ENCODE measurements at places on chromosomes 3 and 15.

- DNase-seq: no peak
These were observed 31.3 kb upstream of the NFKBIZ start for GRCh38 chr3:101817992-101818391.

DNA sequence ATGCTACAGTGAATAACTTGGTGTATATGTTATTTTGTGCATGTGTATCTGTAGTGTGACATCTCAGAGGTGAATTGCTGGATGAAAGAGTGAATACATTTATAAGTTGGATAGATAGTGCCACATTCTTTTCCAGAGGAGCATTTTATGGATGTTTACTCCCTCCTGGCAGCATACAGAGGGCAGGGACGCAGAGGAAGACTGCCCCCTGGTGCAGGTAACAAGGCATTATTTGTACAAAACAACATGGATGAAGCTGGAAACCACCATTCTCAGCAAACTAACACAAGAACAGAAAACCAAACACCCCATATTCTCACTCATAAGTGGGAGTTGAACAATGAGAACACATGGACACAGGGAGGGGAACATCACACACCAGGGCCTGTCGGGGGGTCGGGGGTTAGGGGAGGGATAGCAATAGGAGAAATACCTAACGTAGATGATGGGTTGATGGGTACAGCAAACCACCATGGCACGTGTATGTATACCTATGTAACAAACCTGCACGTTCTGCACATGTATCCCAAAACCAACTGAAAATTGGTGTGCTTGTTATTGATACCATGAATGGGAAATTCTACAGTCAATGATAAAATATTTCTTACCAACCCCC, 57.9 kb upstream of the CTXND1 start:
- DNase-seq: peak; percentile 69

- DNase-seq: no peak
These were observed 39.4 kb upstream of the KY start for GRCh38 chr3:134690226-134690625.

GRCh38 chr3:66572938-66573710, 72.3 kb upstream of the LRIG1 start:
- DNase-seq: no peak

- peak; percentile 67 for DNase-seq
These were observed 1.4 kb upstream of the NDUFAF3 start for GRCh38 chr3:49020330-49021212.

GRCh38 chr3:46862369-46863025, 747 bp downstream of the MYL3 start:
- no peak for DNase-seq

DNA sequence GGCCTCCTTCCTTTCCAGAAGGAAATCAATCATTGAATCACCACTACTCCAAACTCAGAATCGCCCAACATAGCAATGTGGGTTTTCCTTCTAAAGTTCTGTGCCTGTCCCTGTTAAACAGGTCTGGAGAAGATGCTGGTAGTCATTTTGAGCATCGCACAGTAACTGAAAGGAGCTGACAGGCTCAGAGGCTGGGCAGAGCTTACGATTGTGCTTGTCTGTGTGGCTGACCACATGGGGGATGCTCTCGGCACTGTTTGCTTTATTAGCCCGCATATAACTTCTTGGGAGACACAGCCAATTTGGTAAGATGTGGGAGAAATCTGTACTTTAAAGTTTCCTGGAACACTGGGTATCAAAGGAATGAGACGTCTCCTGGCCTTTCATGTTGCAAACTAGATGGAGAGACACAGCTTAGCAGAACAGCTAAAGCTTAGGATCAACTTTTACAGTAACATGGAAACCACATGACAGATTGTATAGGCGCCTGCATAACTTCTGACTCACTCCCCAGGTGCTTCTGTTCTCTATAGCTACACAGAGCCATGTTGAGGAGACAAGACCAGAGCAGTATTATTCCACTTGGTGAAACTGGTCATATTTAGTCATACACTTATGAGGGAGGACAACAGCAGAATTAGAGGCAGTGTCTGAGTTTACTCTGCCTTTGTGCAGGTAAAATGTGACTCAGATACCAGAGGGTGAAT, 374.1 kb downstream of the RORA start:
- DNase-seq: no peak

GRCh38 chr3:180416111-180416594, 185.8 kb upstream of the TTC14 start:
- DNase-seq: no peak

DNA sequence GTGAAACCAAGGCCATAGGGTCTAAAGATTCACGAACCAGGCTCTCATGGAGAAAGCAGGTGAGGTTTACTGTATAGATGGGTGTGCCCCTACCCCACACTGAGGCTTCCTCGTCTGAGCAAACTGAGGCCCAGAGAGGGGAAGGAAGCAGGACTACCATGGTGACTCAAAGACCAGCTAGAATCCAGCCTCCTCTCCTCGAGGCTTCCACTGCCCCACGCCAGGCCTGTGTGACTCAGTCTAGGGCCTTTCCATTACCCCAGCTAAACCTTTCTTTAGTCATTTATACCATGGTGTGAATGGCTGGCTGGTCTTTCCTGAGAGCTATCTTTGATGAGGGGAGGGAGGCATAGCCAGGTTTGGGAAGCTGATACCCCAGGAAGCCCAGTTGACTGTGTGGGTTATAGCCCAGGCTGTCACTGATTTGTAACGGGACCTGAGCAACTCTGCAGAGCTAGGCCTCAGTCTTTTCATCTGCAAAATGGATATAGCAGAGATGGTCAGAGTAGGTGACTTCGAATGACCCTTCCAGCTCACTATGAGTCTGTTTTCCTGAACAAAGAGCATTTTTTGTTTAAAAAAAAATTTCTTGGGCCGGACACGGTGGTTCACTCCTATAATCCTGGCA, 3.0 kb upstream of the RHO start:
- peak; percentile 90 for DNase-seq

DNA sequence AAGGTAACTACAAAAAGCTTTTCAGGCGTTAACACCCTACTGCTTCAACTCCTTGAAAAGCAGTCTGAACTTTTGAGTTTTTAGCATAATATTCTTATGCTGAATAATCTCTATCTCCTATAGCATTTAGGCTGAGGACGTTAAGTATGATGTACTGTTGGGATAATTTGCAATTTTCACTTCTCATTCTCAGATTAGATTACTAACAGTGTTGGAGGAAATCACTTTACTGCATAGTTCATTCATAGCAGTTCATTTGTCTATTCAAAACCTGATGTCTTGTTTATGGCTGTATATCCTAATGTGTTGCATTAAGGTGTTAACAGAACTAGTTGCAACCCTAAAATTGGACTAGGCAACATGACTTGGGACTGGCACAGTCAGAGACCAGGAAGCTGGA, 983.1 kb downstream of the FHIT start:
- DNase-seq: no peak

DNA sequence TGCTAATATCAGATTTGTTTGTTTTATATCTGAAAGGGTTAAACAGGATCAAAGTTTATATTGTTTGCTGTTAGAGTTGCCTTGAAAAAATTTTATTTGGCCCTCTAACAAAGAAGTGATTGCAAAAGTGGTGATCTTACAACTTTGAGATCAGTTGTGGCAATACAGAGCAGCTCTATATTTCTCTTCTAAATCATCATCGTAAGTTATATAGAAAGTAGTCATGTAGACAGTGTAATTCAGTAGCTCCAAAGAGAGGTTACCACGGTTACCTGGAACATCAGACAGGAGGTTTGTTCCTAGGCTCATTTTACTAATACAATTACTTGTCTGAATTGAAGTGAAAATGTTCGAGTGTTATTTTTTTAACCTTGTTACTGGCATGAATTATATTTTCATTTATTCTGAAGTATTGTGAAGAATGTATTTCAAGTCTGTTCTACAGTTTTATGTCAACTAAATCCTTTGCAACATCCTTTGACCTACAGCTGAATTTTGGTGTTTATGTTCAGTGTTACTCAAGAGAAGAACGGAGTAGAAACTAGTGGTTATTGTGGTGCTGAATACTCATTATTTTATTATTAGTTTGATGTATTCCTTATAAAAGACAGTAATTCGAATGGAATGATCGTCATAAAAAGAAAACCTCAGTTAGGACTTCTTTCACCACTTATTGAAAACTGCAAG, 214.2 kb downstream of the NAALADL2 start:
- no peak for DNase-seq

DNA sequence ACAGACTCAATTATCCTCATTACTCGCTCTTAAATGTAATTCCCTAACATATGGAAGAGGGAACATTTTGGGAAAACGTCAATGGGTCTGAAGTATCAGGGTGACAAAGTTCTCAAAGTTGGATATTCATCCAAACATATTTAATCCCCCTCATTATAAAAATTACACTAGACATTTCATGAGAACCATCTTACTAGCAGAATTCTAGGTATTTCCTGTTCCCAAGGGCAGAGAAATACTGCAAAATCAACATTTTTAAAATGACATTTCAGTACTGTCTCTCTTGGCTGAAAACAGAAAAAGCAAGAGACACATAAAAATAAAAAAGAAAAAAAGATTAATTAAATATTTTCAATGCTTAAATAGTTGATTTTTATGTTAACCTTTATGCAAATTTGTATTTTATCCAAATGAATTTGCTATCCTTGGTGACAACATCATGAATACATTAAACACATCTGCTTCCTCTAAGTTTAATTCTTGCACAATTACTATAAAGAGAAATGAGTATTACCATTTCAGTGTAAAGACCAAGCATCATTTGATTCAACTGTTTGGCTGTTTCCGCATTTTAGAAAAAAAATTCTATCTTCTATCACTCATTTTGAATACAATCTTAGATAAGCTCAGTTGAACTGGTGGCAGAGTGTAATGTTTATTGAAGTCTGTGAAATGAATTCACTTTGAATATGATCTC, 114.8 kb upstream of the COL8A1 start:
- DNase-seq: no peak
